ENCODE measurements at places on chromosomes 11 and 22. TPM values are rescaled to one million over a fixed set of nuclear protein-coding genes. Genes with fewer than 3 reads are reported as not detected.

The RIBC2 gene
- polyA plus RNA-seq = 7.4 TPM

The PAFAH1B2 gene
- polyA plus RNA-seq = 70.7 TPM

The PRPF19 gene
- 121 TPM for polyA plus RNA-seq

The FERMT3 gene
- polyA plus RNA-seq = 5.0 TPM

The NAALADL1 gene
- polyA plus RNA-seq = 16.2 TPM

The VPS37C gene
- polyA plus RNA-seq = 18.2 TPM

The UBE4A gene
- polyA plus RNA-seq = 43.0 TPM

The FXYD6 gene
- 149 TPM for polyA plus RNA-seq

The PRCP gene
- 276 TPM for polyA plus RNA-seq

The SLC22A9 gene
- polyA plus RNA-seq = 0.05 TPM

The RAB3IL1 gene
- 20.1 TPM for polyA plus RNA-seq

The ROM1 gene
- 3.4 TPM for polyA plus RNA-seq

The C11orf97 gene
- 0.25 TPM for polyA plus RNA-seq

The DEPDC7 gene
- polyA plus RNA-seq = 5.8 TPM

The OR52K1 gene
- polyA plus RNA-seq = 0.15 TPM

The NAALAD2 gene
- polyA plus RNA-seq = 18.5 TPM

The PHF21B gene
- polyA plus RNA-seq = 6.0 TPM

The DRICH1 gene
- 2.8 TPM for polyA plus RNA-seq

The LSP1 gene
- 8.9 TPM for polyA plus RNA-seq

The NADSYN1 gene
- 38.3 TPM for polyA plus RNA-seq

All from right renal pelvis (tissue), 4 donors.